ENCODE measurements at places on chromosomes 1 and 21.

DNA sequence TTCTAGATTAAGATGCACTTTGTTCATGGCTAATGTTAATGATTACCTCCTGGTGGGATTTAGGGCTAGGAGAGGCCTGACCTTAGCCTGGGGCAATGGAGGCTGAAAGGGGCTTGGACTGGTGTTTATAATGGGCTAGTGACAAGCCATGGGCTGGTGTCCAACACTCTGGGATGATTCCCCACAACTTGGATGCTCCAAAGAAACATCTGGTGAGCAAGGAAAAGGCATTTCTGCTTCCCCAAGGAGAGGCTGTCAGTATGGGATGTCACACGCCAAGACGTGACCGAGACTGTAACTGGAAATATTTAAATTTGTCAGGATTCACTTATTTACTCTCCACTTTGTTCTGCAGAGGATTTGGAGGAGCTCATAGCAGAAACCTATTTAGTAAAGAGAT lies 45.2 kb downstream of the PTPRU start:
- DNase-seq = no peak

DNA sequence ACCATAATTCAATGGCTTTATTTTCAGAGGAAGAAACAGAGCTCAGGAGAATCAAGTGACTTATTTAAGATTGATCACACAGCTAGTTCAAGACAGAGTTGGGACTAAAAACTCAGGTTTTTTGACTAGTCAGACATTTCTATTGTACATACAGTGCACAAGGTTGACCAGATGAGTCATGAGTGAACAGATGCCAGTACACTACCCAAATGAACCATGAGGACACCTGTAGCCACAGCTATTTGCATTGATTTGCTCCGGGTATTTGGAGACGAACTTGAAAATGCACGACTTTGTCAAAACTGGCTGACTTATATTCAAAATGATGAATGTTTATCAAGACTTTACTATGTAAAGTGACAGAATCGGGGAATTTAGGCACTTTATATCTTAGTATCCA lies 161.7 kb upstream of the ST6GALNAC5 start:
- no peak for DNase-seq

DNA sequence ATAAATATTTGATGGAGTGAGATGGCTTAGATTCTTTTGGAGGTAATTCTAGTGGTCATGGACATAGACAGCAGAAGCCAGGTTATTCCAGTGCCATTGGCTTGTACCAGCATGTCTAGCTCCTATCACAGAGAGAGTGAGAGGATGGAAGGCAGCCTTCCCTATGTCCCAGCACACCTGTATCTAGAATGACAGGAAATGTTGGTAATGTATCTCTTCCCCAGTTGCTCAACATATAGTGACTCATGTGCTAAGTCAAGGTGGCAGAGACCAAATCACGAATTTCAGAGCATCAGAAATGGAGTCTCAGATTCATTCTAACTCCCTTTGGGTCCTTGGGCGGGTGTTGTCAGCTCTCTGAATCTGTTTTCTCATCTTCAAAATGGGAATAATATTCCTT lies 28.4 kb downstream of the METTL13 start:
- no peak for DNase-seq

DNA sequence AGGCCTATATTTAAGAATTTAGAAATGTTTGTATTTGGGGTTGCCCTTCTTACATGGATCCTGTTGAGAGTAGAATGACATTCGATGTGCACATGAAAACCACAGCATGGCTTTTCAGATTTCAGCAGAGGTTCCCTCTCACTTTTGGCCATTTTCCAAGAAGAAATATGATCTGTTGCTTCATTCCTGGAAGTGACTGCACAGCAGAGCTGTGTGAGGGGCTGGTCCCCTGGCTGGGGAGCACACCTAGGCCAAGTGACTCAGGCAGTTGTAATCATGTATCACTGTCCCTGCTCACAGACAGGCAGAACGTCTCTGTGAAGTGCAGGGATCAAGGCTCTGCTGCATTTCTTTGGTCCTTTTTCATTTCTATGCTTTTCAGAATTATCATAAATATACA lies 32.3 kb downstream of the AGT start:
- DNase-seq = no peak

DNA sequence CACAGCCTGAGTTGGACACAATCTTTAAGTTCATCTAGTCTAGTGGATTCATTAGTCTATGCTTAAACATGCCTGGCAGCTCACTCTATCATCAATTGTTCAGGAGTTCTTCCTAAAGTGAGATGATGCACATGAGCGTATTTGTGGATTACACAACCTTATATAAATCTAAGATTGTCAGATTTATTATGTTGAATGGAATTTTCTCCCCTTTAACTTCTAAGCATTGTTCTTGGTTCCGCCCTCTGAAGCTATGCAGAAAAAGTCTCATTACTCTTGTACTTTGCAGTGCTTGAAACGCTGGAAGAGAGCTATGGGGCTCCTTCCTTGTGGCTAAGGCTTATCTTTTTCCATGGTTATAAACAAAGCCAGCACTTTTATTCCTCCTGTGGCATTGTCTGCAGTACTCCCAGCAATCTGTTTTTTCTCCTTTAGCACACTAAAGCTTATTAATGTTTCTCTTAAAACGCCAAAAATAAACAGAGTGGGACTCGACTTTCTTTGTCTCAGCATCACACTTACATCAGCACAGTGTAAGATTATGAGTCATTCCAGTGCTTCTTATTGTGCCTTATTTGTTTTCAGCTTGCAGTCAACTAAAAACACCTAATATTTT lies 316.8 kb upstream of the CAMK1G start:
- no peak for DNase-seq

DNA sequence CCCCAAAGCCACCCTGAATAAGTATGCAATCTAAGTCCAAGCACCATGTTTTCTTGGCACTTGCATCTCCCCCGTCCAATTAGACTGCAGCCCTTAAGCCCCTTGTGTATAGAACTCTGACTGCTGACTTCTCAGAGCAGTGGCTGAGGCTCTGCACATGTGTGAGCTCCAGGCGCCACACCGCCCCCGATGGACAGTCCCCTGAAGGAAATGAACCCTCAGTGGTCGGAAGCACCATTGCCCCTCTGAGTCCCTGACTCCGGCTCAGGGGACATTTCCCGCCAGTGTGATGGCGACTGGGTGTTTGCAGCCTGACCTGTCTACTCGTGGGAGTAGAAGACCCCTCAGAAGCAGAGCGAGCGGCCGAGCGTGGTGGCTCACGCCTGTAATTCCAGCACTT lies 37.2 kb upstream of the SCCPDH start:
- DNase-seq = no peak

DNA sequence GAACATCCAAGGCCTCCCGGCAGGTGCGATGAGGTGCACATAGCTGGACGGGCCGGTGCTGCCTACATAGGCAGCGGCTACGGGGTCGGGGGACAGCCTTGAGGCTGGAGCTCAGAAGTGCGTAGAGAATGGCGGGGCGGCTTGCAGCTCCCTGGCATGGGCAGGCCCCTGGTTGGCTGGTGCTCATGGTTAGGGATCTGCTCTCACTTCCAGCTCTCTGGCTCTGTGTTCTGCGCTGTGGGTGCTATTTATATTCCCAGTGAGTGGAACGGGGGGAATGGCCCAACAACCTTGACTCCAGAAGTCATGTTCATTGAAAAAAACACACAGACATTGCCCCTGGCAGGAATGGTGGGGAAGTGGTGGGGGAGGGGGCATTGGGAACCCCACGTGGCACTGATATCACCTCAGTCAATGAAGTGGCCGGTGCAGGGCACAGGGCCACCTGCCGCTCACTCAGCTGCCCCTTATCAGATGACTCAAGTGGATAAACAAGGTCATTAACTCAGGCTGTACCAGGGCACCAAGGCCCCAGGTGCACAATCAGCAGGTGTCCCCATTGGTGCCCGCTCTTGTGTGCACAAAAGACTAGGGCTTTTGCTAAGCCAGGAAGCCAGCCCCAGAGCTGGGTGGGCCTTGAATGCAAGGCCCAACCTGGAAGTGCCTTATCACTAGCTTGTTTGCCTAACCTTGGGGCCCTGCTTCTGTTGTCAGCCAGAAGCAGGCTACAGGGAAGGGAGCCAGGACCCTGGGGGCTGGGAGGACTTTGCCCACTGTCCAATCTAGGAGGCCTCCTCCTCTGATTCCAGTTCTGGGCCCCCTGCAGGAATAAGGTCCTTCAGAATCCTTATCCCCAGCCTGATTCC lies at the start of gene NR0B2:
TSS of gene NR0B2 (minus strand) at position 222 of the 866 bp plus-strand sequence. CDS start at position 187, 35 bp downstream.
- no peak for DNase-seq

- DNase-seq = no peak
These were observed 85.9 kb downstream of the MRPL37 start for GRCh38 chr1:54285815-54286345.

GRCh38 chr21:35963920-35964451 lies 96.3 kb downstream of the SETD4 start:
- DNase-seq = peak; percentile 46

DNA sequence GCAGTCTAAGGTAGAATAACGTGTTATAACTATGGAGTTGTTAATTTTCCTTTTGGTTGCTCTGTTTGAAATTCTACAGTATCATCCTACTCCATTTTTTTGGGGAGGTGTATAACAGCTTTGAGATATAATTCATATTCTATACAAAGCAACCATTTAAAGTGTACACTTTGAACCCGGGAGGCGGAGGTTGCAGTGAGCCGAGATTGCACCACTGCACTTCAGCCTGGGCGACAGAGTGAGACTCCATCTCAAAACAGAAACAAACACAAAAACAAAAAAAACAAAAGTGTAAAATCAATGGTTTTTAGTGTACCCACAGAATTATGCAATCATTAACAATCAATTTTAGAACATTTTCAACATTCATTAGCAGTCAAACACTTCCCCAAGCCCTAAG lies 33.8 kb downstream of the CNIH4 start:
- no peak for DNase-seq

GRCh38 chr1:61708953-61709907 lies 15.7 kb downstream of the TM2D1 start:
- DNase-seq = no peak

DNA sequence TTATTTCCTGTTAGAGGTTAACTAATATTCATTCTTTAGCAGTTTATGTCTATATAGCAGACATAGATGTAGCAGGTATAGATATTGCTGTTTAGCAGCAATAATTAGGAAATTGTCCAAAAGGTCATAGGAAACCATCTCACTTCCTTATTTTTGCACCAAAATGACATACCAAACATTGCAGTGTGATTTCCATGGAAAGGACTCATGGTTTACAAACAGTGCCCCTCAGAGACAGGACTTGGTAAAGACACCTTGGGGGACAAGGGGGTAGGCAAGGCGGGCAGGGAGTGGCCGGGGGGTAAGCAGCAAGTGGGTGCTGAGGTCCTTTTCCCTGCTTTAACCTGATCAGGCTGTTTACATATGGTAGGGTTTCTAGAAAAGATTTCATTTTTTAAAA lies 30.5 kb downstream of the BATF3 start:
- no peak for DNase-seq

DNA sequence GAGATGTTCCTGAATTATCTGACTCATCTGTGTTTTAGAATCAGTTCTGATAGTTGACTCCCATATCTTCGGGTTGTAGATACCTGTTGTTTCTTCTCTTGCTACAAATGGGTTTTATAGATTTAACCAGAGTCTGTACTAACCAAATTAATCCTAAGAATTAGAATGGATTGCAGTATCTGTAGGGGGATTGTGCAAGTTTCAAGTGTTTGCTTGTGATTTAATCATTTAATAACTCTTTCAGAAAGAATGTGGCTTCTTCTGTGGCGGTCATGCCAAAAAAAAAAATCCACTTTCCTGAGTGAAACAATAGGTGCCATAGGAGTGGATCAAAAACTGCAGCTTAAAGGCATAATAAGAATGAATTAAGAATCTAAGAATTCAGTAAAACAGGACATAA lies 9.4 kb downstream of the IPO9 start:
- no peak for DNase-seq

DNA sequence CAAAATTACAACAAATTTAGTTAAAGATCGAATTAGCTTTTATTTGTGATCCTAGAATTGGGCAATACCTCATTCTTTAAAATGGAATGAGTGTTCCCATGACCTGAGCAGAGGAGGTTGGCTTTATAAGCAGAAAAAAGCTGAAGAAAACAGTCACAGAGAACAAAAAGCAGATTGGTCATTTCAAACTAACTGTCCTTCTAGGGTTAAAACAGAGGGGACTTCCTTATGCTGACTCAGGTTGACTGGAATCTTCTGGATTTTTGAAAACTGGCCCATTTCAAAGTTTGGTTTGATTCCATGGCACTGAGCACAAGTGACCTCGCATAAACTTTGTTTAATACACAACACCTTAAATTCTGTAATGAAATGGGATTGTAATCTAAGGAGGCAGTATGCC lies 17.6 kb downstream of the NFASC start:
- DNase-seq = no peak

DNA sequence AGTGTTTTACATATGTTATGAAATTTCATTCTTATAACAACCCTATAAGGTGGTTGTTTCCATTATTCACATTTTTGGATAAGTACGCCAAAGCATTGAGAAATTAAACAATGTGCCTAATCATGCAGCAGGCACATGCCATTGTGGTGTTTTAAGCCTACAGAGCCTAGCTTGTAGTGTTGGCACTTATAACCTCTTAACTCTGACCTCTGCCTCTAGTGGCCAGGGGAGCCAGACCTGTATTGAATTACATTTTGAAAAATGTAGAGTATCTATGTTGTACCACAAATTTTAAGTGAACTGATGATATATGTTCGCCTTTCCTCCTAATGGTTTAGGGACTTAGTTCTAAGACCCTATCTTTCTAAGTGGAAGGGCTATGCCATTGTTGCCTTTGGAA lies 61.0 kb downstream of the KCNK2 start:
- no peak for DNase-seq

DNA sequence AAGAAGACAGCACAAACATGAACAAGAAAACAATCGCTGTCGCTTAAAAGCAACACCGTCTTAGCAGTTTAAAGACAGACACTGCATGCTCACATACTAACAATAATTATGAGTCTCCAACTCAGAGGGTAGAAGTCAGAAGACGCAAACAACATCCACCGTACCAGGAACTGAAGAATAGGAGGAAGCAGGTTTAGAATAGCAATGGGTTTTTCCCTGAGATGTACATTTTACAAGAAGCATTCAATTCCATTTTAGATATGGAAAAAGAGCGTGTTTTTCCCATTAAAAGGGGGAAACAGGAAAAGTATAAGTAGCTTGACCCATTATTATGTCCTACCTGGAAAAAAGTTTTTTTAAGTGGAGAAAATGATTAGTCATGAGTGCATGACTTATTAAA lies 34.5 kb upstream of the KCNE1 start:
- DNase-seq = no peak

GRCh38 chr1:245898581-245898980 lies 608.5 kb downstream of the SMYD3 start:
- DNase-seq = no peak

- DNase-seq = no peak
These were observed 53.5 kb downstream of the ST6GALNAC3 start for GRCh38 chr1:76128096-76128495.
